ENCODE measurements at places on chromosomes 2 and 18. TPM values are rescaled to one million over a fixed set of nuclear protein-coding genes. Genes with fewer than 3 reads are reported as not detected.

Gene NTSR2
- not detected for total RNA-seq

Gene CHRND
- total RNA-seq, result not detected

Gene SERPINB11
- not detected for total RNA-seq

Gene GBX2
- total RNA-seq, result not detected

Gene ANKRD53
- total RNA-seq, result 0.83 TPM

Gene NEUROD1
- total RNA-seq, result not detected

Gene UGT1A10
- total RNA-seq, result not detected

Gene B3GNT7
- total RNA-seq, result 0.33 TPM

Gene COL3A1
- 3,379 TPM for total RNA-seq

Gene SRD5A2
- not detected for total RNA-seq

Gene KCNG2
- 0.73 TPM for total RNA-seq

Gene RND3
- total RNA-seq, result 413 TPM

Gene KYNU
- 1.2 TPM for total RNA-seq

Gene SERPINB5
- total RNA-seq, result 0.29 TPM

Gene DYNAP
- total RNA-seq, result not detected

Gene UGT1A3
- total RNA-seq, result not detected

Gene RPS27A
- total RNA-seq, result 1,035 TPM

Gene IGFBP5
- total RNA-seq, result 474 TPM

Gene RAX
- not detected for total RNA-seq

Gene ANKRD29
- 8.6 TPM for total RNA-seq

Gene VWC2L
- not detected for total RNA-seq

Gene DES
- total RNA-seq, result 1.6 TPM

Gene NMUR1
- total RNA-seq, result 0.17 TPM

Gene DOK6
- 5.6 TPM for total RNA-seq

Gene TNFAIP6
- total RNA-seq, result 32.4 TPM

Gene HOXD4
- not detected for total RNA-seq

Gene RNF152
- 14.7 TPM for total RNA-seq

Gene CYB5A
- total RNA-seq, result 109 TPM

Gene FIGN
- total RNA-seq, result 1.2 TPM

Gene CDCA7
- 4.7 TPM for total RNA-seq

Gene TSPYL6
- under 0.01 TPM for total RNA-seq

Gene VIL1
- total RNA-seq, result not detected

Gene DTNB
- total RNA-seq, result 6.3 TPM

Gene RNF125
- total RNA-seq, result 1.5 TPM

Gene CNTNAP5
- total RNA-seq, result not detected

Gene GPR17
- total RNA-seq, result not detected

Gene CFAP53
- total RNA-seq, result 0.83 TPM

Gene TMEM37
- 0.44 TPM for total RNA-seq
